ENCODE measurements at places on chromosomes 6 and 20.
A peak's percentile ranks its signal among the peaks of the same experiment; 100 is the strongest.

DNA sequence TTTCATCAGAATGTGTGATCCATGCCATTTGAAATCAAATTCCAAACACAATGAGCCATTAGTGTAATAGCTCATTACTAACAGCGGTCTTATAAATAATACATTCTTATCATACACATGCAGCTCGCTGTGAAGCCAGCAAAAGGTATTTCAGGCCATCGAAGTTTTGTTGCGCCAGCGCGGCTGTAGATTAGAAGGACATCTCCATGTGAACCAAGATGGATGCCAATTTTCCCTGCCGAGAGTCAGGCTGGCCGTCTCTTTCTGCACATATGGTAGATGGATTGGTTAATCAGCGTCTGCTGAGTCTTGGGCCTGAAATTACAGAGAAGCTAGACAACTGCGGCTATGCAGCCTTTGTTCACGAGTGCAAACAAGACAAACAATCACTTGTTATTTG, 44.1 kb downstream of the CFAP61 start:
- DNase-seq, result no peak

DNA sequence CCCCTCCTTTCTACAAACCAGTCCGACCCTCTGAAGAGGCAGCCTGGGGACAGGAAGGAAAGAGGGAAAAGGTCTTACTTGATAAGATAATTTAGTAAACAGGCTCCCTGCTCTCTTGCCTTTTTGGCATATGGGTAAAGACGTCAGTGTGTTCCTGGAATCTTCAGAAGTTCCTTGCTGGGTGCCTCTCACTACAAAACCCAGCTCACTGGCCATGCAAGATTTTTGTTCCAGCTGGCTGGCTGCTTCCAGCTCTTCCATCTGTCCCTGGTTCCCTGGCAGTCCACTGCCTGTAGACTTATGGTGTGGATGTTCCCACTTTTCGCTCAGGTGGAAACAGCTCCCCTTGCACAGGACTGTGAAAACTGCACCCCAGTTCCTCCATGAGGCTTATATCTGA, 57.4 kb downstream of the MOCS1 start:
- no peak for DNase-seq

- DNase-seq, result peak; percentile 10
Observed at GRCh38 chr6:53547166-53547810, 2.4 kb upstream of the GCLC start.

DNA sequence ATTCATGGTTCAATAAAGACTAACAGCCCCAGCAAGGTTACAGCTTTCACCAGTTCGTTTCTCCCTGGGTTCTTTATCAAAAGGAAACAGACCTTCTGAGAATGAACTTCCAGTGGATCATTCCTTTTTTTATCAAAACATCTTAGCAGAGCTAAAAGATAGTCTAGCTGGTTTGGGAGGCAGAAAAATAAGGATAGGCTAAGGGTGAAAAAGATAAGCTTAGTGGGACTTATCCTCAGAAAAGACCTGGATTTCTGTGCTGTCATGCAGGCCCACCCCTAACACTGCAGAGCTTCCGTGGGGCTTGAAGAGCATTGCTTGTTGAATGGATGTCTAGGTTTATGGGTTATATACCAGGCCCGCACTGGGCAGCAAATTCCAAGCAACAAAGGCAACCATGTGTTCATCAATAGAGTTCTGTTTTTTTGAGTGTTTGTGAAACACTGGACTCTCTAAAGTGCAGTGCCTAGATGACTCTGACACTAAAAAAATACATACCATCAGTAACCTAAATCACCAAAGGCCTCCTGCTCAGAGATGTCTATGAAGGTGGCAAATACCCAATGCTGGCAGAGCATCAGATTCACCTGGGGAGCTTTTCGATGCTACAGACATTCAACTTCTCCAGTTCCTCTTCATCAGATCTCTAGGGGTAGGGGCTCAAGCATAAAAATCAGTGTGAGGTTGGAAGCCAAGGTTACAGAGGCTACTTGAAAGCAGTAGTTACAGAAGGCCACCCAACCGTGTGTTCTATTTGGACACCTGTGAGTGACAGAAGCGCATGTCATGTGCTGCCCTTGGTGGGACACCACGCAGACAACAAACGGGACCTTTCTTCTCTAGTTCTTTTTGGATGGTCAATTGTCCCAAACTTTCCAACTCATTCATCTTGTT, 53.0 kb downstream of the TNFAIP3 start:
- peak; percentile 17 for DNase-seq

DNA sequence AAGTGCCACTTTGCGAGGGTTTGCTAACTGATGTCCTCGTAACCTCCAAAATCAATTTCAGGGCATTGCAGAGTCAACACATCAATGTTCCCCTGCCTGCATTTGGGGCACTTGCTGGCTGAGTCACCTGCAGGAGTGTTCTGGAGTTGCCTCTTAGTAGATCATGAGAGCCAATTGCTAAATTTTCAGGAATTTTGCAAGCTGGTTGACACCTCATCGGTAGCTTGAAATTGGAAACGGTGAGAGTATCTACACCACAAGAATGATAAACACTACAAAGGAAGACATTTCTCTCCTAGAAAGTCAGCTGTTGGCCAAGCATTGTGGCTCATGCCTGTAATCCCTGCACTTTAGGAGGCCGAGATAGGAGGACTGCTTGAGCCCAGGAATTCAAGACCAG, 10.8 kb upstream of the BFSP1 start:
- DNase-seq, result peak; percentile 46
